ENCODE measurements at places on chromosomes 4 and X.

GRCh38 chr4:25504932-25505636 lies 128.0 kb downstream of the ANAPC4 start:
- DNase-seq = no peak

DNA sequence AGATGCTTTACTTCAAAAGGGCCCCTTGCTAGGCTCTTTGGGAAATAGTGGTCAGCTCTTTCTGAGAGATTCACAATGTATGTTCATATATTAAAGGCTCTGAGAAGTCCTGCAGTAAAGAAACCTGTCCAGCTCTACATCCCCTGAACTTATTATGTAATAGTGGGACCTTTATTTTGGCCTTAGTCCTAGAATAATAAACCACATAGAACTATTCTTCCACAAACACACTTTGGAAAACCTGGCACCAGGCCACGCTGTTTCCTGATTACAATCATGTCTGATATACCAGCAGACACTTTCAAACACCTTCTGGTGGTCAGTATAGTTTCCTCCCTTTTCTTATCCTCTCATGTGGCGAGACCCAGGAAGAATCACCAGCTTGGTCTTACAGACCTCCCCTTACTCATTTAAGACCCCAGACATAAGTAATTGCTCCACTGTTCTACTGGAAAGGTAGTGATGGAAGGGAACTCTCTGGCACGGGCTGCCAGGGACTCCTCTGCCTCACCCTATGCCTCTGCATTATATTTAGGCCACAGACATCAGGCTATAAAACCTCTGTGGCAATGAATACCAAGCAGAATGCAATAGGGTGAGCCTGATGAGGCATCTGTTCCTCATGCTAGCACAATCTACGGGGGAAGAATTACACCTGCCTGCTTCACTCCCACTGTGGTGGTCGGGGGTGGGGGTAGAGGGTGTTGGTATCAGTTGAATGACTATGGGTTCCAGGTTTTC lies 5.7 kb upstream of the PPEF1 start:
- DNase-seq = no peak

DNA sequence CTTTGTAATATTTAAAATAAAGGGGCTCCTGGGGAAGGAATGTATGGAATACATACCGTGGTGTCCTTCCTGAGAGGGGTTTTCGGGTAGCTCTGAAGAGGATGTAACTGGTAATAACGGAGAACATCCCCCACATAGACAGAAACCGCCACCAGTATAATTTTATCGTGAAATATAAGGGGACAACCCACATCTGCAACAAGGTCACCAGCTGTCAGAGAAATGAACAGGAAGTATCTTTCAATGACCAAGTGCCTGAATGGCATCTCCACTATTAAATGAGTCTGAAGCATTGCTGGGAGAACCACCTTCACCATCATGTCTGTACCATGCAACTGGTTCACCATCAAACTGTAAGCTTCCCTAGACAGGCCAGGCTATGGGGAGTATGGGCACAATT lies 31.7 kb downstream of the RNF175 start:
- no peak for DNase-seq

DNA sequence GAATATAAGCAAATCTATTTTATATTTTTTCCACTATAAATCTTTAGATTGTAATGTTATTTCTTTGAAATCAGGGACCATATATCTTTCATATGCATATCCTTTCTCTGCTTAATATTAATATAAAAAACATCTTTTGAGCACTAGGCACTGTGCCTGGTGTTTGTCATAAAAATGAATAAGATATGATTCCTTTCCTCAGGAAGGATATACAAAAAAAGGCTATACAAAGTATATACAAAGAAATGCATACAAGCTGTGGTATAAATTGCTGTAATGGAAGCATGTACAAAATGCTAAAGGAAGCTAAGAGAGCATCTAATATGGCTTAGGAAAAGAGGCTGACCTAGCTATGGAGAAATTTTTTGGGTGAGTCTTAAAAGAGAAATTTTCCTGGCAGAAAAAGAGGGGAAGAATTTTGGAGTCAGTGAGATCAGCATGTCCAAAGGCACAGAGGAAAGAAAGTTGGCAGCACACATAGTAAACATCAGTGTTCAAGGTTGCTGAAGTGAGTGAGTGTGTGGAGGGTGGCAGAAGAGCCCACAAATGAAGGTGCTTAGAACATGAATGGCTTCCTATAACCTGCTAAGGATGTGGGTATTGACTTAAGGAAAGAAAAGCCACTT lies 500.0 kb downstream of the SPRY1 start:
- DNase-seq = no peak

- no peak for DNase-seq
Observed at GRCh38 chr4:120765260-120765680, 157.3 kb downstream of the PRDM5 start.

DNA sequence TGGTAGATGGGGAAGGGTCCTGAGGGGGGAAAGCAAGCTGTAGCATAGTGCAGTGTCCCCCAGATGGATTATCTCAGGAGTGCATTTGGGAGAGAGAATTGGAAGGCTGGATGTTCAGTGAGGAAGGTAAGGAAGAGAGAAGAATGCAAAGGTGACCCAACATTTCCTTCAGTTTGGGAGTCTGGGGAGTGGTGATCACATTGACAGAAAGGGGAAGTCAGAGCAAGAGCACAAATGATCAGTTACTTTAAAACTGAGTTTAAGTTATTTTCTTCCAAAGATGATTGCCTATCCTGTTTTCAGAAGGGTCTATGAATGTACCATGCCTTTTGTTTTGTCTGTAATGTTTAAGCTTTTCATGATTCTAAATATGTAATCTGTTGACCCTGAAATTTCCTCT lies 47.6 kb downstream of the ARHGAP10 start:
- DNase-seq = no peak

- DNase-seq = no peak
Observed at GRCh38 chr4:75327804-75328512, 186.2 kb downstream of the RCHY1 start.

DNA sequence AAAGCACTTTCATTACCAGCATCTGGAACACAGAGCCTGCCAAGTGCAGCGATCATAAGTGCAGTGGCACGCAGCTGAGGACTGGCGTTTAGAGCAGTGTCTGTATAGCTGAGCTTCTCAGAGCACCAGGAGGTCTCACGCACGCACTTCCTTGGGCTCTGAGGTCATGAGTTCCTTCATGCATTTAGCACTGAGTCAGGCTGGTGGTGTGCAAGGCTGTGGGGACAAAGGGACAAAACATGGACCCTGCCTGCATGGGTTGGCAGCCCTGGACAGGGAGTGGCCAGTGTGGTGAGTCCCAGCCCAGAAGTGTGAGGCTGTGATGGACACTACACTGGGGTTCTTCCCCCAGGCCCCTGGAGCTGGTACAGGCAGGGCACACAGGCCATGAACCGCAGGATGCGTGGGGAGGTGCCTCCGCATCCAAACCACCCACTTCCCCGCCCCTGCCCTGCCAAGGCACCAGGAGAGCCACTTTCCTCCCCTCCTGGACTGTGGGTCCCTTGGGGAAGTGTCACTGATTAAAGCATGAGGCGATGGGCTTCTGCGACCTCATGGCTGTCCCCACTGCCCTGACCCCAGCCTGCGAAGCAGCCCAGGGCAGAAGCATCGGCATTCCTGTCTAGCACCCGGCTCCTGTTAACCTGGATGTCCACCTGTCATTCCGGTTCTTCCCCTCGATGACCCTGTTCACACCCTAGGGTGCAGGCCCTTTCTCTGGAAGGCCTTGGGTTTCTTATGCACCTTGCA lies 37.2 kb upstream of the GPR78 start:
- no peak for DNase-seq

- DNase-seq = no peak
Observed at GRCh38 chr4:146158036-146158745, 17.3 kb upstream of the LSM6 start.

DNA sequence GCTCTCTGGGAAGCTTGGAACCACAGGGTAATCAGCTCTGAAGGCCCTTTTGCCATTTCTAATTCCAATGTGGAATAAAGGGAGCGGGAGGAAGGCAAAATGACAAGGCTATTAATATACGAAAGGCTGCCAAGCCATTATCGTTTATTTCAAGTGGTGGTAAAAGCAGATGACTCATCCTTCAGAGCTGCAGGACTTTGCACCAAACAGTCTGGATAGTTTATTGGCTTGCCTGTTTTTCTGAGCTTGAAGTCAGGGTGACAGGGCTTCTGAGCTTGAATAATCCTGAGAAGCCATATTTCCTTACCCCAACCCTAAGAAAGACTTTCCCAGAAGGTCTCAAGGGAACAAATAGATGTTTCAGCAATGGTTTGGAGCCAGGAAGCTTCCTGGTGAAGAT lies 7.7 kb upstream of the GABRE start:
- DNase-seq = no peak

DNA sequence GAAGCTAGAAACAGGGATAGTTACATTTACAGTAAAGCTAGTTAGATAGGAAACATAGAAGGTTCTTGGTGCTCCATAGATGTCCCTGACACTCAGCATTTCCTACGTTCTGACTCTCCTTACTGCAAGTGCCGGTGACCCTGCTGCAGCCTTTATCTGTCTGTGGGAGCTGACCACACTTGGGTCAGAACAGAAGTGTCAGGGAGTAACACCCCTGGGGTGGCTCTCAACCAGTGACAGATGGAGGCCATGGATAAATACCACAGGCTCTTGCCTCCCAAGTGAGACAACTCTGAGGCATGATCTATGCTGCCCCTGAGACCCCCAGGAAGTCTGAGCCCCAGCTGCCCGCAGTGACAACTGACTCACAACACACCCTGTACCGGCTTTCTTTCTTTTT lies 69.8 kb downstream of the ANXA3 start:
- DNase-seq = no peak

GRCh38 chr4:683982-684622 lies 4.8 kb downstream of the SLC49A3 start:
- no peak for DNase-seq

DNA sequence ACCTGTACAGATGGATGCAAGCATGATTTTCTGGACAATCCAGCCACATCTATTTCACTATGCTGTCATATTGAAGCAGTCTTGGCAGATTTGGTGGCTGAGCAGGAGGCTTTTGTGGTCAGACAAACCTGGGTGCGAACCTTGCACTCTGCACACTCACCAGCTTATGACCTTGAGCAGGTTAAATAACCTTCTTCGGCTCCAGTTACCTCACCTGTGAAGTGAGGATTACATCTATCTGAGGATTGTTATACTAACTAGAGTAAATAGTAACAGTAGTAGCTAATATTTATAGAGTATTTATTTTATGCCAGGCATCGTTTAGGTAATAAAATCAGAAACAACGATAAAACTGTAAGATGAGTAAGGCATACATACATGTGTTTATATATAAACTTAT lies 150.0 kb downstream of the PPP3CA start:
- no peak for DNase-seq

- DNase-seq = no peak
Observed at GRCh38 chr4:73661646-73662119, 41.4 kb upstream of the RASSF6 start.

- no peak for DNase-seq
Observed at GRCh38 chr4:151604238-151604637, 156.6 kb downstream of the GATB start.

DNA sequence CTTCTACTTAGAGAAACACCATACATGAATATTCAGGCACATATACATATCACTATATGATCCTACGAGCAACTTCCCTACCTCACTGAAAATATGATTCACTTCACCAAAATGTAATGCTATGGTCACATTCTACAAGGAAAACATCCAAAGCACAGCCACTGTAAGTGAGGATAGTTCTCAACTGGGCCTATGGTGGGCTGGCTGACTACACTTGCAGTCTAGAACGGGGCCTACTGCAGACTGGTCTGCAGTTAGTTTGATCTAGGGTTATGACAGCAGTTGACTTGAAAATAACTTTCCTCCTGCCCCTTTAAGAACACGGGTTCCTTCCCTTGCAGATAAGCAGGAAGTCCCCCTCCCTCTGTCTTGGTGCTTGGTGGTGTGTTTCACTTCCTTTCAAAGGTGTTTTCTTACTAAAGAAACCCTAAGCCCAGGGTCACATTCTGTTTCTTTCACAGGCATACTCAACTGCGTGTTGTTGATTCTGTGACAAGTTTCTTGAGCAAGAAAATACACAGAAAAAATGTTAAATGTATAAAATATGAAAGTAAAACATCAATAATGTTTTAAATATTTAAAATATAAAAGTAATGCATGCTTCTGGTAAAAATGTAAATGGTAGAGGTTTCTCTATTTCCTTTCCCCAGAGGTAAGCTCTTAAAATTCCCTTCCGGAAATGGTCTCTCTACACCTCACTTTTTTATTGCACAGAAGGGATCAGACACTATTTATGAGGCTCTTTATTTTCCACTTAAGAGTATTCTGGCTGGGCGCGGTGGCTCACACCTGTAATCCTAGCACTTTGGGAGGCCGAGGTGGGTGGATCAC lies 18.0 kb upstream of the TMSB4X start:
- no peak for DNase-seq

DNA sequence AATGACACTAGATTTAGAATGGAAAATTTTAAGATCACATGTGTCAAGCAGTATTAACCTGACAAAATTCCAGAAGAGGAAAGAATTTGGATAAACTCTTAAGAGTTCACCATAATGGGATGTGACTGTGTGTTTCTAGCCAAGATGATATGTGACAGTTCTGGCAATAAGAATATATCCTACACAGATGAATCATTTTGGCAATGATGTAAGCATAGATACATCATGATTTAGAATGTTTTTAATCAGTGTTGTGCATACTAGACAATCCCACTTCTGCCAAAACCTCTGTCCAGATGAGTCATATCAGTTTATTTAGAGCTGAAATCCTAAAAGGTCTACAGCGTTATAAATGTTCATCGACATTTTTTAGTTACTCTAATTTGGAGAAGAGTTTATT lies 48.8 kb downstream of the PTCHD1 start:
- DNase-seq = no peak

- DNase-seq = no peak
Observed at GRCh38 chrX:122866532-122866931, 317.5 kb upstream of the GRIA3 start.

DNA sequence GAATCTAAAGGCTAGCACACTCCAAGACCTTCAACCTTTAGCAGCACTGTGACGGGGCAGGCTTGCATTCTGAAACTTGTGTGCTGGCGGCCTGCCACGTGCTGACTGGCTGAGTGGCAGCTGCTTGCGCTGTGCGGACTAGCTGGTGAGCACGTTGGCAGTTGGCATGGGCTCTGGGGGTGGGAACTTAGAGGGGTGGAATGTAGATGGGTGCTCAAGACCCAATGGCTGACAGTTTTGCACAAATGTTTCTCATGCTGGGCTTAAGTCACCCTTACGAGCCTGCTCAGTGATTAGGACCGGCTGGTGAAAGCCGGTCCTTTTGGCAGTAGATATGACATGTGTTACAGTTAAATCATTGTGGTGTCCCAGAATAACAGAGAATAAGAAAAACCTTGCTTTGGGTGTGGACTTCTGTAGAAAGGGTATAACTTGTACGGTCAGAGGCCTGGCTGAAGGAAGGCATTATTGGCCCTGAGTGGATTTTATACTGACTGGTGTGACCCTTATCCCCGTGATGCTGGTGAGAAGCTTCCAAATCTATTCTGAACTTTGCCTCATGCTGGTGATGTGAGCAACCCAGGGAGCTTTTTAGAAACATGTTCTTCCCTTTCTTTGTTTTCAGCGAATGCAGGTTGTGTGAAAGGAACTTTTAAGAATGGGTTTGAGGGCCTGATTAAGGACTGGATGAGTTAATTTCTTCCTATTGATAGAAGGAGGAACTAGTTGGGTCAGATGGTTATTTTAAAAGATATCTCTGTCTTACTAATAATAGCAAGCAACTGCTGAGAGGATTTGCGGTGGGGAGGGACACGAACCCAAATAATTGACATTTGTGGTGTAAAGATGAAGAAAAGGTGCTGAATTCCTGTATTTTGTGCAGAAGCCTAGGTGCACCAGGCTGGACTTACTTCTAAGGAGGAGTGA lies 107.4 kb upstream of the SLC4A4 start:
- DNase-seq = no peak
